Ascending aorta (tissue), 2 donors: ENCODE measurements at places on chromosomes 11 and 22. TPM values are rescaled to one million over a fixed set of nuclear protein-coding genes. Genes with fewer than 3 reads are reported as not detected.

GRCh38 chr11:61056571-61056970, 45.7 kb upstream of the CD5 start:
- no peak overlapping the region for H3K4me3 ChIP-seq
- DNase-seq: no peak
- H3K27ac ChIP-seq: no peak overlapping the region
- H3K36me3 ChIP-seq: no peaks in the 10 kb centered on the region
- no peaks in the 10 kb centered on the region for H3K27me3 ChIP-seq

DNA sequence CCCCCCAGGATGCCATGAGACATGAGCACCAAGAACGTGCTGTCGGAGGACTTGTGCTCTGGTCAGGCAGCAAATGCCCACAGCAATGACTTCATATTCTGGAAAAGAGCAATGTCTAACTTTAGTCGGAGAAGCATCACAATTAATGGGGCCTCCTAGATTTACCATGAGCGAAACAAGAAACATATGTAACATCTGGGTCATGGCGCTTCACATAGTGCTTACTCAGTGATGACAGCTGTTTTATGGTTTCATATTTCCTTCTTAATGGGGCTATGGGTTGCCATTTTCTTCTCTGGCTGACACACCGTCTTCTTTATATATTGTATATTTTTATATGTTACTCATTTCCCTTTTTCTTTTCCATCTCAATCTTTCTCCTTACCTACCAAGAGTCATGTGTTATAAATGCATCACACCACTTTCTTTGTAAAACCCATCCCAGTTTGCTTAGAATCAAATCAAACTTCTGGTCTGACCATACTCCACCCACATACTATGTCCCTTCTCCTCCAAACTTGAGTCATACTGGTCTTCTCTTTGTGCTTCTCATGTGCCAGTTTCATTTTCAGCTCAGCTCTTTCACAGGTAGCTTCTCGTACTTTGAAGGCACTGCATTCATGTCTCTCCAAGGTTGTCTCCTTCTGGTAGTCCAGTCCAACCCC, 9.4 kb upstream of the CASP12 start:
- H3K36me3 ChIP-seq: peaks cover 17% of the 10 kb centered on the region
- no peaks in the 10 kb centered on the region for H3K4me1 ChIP-seq
- DNase-seq: no peak
- H3K27me3 ChIP-seq: no peaks in the 10 kb centered on the region
- H3K4me3 ChIP-seq: no peak overlapping the region

DNA sequence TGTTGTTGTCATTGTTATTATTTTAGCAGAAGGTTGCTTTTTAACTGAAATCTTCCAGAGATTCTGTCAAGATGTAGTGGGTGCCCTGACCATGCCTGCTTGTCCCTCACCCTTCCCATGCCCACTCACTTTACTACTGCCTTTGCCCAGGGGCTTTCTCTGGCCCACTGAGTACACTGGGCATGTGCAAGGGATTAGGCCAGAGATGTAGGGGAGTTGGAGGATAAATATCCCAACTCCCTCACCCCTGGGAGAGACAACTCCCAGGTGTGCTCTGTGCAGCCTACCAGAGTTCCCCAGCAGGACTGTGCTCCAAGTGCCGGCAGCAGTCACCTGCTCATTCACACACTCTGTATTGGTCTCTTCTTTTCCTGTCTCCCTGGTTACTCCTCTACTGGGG, 559.1 kb downstream of the MIAT start:
- H3K36me3 ChIP-seq: no peaks in the 10 kb centered on the region
- H3K27me3 ChIP-seq: no peaks in the 10 kb centered on the region
- peaks cover 11% of the 10 kb centered on the region for H3K4me1 ChIP-seq

GRCh38 chr22:35587447-35587870, 29.7 kb downstream of the MB start:
- no peaks in the 10 kb centered on the region for H3K27me3 ChIP-seq
- no peaks in the 10 kb centered on the region for H3K36me3 ChIP-seq
- no peak overlapping the region for H3K27ac ChIP-seq
- DNase-seq: no peak
- H3K4me1 ChIP-seq: no peaks in the 10 kb centered on the region

DNA sequence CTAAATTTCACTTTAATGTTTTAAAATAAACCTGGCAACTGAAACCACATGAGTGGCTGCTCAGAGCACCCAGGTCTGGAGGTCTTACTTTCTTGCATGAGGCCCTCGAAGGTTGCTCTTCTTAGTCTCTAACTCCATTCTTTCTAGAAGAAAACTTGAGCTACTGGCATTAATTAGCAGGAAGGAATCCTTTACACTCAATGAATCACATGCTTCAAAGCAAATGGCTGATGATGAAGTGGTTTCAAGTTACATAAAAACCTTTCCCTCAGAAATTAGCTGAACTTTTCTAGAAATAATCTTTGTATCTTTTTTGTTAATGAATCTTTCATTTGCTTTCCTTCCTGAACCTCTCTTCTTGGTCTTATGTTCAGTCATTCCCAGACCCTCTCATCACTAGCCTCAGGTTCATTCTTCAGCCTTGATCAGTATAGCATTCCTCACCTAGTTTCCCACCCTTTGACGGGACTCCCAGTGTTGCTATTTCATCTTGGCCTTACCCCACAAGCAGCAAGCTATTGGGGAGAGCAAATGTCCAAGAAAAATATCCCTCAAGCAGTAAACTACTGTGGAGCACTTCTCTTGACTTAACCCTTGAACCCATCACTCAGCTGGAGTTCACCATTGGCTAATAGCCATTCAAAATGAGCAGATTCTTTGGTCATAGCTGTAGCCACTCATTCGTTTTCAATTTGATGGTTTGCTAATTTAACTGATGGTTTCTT, 75.1 kb downstream of the INSC start:
- no peaks in the 10 kb centered on the region for H3K36me3 ChIP-seq
- H3K27ac ChIP-seq: no peak overlapping the region
- H3K4me1 ChIP-seq: no peaks in the 10 kb centered on the region
- H3K27me3 ChIP-seq: no peaks in the 10 kb centered on the region
- no peak for DNase-seq

DNA sequence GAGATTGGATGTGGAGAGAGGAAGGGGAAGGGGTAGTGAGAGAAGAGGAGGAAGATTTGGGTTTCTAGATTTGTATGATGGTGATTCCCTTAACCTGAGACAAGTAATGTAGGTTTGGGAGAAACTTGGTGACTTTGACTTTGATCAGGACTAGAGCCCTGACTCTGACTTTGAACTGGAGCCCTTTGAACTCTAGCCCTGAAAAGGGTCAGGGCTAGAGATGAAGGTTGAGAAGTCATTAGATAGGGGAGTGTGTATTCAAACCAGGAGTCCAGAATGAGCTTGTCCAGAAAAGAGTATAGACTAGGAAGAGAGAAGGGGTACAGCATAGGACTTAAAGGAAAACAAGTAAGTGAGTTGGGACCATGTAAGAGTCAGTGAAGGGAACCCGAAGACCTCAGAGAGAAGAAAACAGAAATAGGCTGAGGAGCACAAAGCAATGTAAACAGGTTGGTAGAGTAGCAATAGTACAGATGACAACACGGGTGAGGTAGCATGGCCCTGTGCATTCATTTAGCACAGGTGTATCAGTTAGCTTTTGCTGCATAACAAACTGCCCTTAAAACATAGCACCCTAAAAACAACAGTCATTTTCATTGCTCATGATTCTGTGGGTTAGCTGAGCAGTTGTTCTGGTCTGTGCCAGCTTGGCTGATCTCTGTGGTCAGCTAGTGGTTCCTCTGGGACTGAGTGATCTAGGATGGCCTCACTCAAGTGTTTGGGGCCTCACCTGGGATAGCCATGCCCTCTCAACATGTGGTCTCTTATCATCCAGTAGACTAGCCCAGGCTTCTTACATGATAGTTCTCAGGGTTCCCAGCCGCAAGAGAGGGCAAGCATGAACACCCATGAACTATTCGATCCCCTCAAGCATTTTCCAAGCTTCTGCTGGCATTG, 43.1 kb downstream of the C22orf31 start:
- no peak overlapping the region for H3K27ac ChIP-seq
- no peak for DNase-seq
- no peak overlapping the region for H3K4me3 ChIP-seq
- H3K36me3 ChIP-seq: no peaks in the 10 kb centered on the region
- no peaks in the 10 kb centered on the region for H3K4me1 ChIP-seq

The PGM2L1 gene
- 8.4 TPM for total RNA-seq

DNA sequence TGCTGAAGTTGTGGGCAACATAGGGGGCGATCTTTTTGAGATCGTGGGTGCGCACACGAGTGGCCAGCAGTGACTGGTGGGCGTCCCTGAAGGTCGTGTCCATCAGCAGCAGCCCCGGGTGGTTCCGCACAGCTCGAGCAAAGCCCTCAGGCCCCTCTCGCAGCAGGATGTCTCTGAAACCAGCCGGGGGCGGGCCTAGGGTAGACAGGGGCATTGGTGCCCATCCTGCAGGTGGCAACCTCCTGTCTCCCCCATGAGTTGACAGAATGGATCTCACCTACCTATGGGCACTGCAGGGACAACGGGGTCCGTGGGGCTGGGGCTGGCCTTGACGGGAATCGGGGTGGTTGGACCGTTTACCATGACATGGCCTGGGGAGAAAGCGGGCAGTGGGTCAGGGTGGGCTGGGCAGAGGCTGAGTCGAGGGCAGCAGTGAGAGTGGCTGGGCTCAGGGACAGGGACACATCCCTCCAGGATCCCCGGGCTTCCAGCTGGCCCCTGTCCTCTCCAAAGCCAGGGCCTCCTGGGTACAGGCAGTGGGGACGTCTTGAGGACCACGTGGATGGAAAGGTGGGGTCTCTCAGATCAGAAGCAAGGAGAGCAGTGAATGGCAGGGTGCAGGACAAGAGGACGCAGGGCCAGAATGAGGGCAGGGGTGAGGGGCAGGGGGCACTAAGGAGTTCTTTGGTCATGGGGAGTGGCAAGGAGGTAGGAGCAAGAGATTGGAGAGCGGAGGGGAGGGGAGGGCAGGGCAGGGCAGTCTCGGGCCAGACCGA, 4.2 kb upstream of the LRFN4 start:
- DNase-seq: no peak
- peaks cover 6% of the 10 kb centered on the region for H3K4me1 ChIP-seq
- no peaks in the 10 kb centered on the region for H3K27me3 ChIP-seq

The FRMD8 gene
- total RNA-seq: 99.3 TPM

DNA sequence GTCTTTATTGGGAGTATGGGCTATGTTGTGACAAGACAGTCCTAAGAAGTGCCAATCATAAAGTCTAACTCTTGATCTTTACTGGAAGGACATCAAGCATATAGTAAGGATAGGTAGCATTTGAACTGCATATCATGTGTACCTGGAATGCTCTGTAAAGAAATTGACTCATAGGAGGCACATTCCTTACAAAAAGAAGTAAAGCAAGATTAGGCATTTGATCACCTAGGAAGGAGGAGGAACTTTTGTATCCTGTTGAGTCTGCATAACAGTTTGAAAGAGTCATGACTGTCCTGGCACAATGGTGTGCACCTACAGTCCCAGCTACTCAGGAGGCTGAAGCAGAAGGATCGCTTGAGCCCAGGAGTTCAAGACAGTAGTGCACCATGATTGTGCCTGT, 42.2 kb upstream of the DNAJB7 start:
- H3K27ac ChIP-seq: no peak overlapping the region
- no peaks in the 10 kb centered on the region for H3K4me1 ChIP-seq
- no peak for DNase-seq
- H3K4me3 ChIP-seq: no peak overlapping the region

The SIPA1 gene
- total RNA-seq: 145 TPM

DNA sequence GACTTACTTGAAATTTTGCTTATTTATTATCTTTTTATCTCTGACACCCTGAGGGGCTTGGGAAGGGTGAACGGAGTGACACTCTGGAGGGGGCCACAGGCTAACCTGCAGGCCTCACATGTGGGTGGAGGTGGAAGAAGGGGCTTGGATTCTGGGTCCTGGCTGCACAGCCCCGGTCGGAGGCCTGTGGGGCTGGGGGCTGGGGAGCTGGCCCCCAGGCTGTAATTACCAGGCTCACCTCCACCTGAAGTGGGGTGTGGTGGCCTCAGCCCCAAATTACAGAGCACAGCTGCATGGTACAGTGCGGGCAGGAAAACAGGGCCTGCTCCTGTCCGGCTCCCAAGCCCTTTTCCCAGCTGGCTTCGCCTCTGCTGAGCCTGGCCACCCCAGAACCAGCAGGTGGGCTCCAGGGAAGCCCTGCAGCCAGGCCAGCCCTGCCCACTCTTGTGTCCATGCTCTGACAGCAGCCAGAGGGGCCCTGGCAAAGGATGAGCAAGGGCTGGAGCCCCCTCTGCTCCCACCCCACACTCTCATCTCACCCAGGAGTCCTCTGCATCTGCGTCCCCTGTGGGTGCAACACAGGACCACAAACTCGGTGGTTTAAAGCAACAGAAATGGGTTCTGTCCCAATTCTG, 48.0 kb downstream of the IGF2 start:
- H3K27ac ChIP-seq: no peak overlapping the region
- no peak overlapping the region for H3K4me3 ChIP-seq
- H3K36me3 ChIP-seq: no peaks in the 10 kb centered on the region
- H3K4me1 ChIP-seq: peaks cover 8% of the 10 kb centered on the region

DNA sequence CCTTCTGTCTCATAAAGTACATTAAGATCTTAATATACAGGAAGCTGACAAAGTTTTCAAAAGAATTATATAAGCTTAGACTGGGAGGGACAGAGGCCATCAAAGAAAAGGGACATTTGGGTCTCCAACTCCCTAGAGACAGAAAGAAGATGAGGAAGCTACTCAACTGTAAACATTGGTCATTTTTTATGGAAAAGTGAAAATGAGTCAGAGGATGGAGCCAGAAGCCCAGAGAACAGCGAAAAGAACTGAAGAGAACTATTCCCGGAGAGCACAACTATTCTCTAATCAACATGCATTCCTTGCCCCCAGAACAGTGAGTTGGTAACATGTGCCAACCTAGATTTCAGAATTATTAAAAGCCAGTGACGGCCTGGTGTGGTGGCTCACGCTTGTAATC, 779.3 kb downstream of the DLG2 start:
- H3K27ac ChIP-seq: no peak overlapping the region
- H3K27me3 ChIP-seq: no peaks in the 10 kb centered on the region
- no peak overlapping the region for H3K4me3 ChIP-seq
- no peaks in the 10 kb centered on the region for H3K36me3 ChIP-seq
- no peak for DNase-seq

The RFPL3 gene
- total RNA-seq: not detected

- H3K27ac ChIP-seq: no peak overlapping the region
- no peak overlapping the region for H3K4me3 ChIP-seq
- no peaks in the 10 kb centered on the region for H3K36me3 ChIP-seq
- H3K27me3 ChIP-seq: no peaks in the 10 kb centered on the region
These were observed 70.0 kb upstream of the HTATIP2 start for GRCh38 chr11:20293531-20293930.

DNA sequence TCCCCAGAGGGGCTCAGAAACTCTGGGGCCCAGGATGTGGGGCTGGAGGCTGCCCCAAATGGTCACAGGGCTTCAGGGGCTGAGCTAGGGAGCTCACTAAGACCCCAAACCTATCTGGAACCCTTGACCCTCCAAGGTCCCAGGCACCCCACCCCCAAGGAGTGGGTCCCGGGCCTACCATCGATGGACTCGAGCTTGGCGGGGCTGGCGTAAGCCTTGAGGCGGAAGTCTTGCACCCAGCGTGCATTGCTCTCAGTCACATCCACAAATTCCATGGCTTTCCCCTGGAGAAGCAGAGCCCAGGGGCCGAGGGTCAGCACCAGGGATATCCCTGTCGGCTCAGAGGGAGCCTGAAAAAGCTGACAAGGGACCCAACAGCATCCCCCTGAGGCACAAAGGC, 3.5 kb downstream of the GATD1 start:
- peaks cover 35% of the 10 kb centered on the region for H3K36me3 ChIP-seq
- H3K27me3 ChIP-seq: no peaks in the 10 kb centered on the region
- no peak overlapping the region for H3K4me3 ChIP-seq
- no peak for DNase-seq

- H3K27me3 ChIP-seq: no peaks in the 10 kb centered on the region
- no peak overlapping the region for H3K27ac ChIP-seq
These were observed 14.7 kb downstream of the CSNK2A3 start for GRCh38 chr11:11338304-11338703.

The NTM gene
- total RNA-seq: not detected
